ENCODE measurements at places on chromosomes 6 and 20.

DNA sequence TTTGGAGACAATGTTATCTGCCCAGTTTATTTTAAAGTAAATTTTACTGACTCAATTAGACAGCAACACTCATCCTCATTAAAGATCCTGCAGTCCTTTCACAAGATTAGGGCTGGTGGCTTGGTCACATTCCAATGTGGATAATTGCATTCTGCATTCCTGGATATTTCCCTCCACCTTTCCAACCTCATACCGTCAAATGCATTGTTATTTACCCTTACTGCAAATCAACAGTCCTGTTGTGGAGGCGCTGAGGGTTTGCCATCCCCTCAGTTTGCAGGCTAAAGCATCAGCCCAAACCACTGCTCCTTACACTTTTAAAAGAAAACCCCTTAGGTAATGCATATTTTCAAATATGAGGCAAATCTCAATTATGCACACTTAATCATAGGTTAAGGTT lies 5.4 kb downstream of the CITED2 start:
- DNase-seq = no peak

- DNase-seq = no peak
Measured at GRCh38 chr6:106446983-106447382, 86.5 kb downstream of the CRYBG1 start.

DNA sequence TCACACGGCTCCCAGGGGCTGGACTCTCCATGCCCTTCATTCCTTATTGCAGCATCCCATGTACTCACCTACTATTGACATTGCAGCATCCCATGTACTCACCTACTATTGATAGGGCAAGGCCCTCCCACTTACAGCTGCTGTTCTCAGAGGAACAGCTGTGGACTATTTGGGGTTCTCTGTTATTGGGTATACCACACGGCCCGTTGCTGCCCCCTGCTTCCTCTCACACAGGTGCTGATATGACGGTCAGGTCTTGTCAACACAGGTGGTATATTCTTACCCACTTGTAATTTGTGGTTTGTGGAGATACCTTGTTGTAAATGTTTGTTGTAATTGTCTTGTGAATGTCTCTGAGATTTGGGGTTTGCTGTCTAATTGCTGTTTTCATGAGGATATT lies 18.8 kb downstream of the ALDH5A1 start:
- DNase-seq = no peak

- DNase-seq = no peak
Measured at GRCh38 chr6:154474648-154475428, 35.6 kb downstream of the CNKSR3 start.

- DNase-seq = no peak
Measured at GRCh38 chr6:5403609-5404008, 142.3 kb downstream of the FARS2 start.

- no peak for DNase-seq
Measured at GRCh38 chr6:139029470-139030227, 1.1 kb downstream of the ABRACL start.

DNA sequence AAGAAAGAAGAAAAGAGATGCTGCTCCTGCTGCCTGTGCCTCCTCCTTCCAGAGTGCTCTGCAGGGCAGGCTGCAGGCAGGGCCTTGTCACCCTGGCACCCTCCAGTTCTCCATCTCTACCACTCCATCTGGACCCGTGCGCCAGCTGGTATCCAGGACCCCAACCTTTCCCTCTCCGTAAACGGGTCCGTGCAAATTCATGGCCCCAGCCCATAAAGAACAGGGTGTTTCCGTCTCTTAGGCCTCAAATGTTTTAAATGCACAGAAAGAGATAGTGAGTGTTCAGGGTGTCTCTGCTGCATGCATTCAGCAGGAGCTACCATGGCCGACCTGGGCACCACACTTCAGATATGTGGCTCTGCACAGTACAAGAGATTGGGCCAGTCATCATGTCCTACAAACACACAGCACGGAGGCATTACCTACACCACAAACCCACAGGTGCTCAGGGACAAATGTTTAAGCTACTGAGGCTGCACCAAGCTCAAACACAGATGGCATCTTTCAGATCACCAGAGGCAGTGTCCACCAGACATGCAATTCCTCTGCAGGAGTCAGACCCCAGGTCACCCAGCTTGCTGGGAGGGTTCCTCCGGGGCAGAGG lies 258.1 kb downstream of the DLL1 start:
- no peak for DNase-seq

DNA sequence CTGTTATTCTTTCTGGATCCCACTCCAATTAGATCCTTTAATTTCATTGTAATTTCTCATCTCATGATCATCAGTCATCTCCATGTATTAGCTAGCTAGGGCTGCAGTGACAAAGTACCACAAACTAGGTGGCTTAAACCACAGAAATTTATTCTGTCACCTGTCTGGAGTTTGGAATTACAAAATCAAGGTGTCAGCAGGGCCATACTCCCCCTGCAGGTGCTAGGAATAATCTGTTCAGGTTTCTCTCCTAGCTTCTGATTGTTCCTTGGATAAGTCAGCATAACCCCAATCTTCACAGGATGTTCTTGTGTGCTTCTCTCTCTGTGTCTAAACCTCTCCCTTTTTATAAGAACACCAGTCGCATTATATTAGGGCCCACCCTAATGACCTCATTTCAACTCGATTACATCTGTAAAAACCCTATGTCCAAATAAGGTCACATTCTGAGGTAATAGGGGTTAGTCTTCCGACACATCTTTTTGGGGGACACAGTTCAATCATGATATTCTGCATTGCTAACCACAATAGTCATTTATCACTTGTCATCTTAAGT lies 40.5 kb downstream of the BEND6 start:
- DNase-seq = no peak

GRCh38 chr6:168196881-168197635 lies 118.0 kb upstream of the FRMD1 start:
- no peak for DNase-seq

DNA sequence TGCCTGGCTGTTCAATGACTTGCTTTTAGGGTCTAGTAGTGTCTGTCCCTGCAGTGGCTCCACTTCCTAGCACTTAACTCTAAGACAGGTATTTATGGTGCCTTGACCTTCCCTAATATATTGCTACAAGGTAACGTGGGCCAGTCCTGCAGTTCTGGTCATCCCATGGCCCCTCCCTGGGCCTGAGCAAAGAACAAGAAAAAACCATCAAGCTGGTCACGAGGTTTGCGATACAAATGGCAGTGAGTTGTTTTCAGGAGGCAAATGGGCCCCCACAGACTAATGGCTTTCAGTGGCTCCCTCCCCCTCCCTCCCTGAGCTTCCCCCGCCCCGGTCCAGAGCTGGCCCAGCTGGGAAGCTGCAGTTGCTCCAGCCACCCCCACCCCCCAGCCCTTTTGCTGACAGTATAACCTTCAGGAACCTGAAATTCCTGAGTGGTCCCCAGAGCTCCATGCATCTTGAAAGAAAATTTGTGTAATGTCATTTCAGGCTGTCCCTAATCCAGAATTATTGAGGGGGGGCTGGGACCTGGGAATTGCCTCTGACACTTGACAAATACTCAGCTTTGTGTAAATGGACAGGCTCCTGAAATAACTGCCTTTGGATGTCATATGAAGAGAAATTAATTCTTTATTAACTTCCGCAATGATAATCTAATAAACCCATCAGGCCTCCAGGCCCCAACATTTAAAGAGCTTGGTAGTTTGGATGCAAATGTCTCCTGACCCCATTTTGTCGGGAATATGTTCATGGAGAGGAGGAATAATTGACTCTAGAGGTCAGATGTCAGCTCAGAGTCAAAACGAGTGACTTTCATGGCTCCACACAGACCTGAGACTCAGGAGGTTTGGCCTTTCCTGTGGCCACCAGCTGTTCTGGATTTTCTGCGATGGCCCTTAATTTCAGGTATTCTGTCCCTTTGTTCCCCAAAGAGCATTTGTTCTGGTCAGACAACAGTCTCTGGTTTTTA lies 153.2 kb upstream of the TOP1 start:
- DNase-seq = no peak

GRCh38 chr6:112683926-112684325 lies 336.8 kb downstream of the RFPL4B start:
- DNase-seq = no peak

DNA sequence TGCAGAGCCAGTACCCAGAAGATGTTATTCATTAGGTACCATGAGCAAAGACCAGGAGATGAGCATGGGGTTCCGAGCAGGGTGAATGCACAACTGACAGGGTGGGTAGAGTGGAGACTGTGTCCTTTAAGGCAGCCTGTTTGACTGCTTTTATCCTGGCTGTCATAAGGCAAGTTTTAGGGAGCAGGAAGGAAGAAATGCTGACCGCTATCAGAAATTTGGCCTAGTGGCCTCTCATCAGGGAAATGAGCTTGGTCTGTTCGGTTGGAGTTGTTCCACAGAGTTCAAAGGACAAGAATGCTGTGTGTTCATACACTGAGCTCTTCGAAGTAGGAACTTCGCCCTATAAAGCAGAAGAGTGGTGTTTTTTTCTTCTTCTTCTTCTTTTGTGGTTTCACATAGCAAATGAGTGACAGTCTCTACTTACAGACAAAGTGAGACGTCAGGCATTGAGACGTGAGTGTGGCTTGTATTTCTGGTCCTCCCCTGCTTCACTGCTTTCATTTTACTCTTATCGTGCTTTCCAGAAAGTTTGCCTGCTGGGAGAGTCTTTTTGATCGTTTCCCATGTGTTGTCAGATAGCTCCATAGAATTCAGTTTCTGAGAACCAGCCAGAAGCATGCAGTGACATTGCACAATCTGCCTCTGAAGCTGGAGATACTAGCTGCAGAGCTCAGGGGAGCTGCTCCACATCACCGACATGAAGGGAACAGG lies at the start of gene CASS4:
TSS of gene CASS4 (plus strand) at position 502 of the 714 bp plus-strand sequence. CDS start at position 701, 199 bp downstream.
- no peak for DNase-seq

DNA sequence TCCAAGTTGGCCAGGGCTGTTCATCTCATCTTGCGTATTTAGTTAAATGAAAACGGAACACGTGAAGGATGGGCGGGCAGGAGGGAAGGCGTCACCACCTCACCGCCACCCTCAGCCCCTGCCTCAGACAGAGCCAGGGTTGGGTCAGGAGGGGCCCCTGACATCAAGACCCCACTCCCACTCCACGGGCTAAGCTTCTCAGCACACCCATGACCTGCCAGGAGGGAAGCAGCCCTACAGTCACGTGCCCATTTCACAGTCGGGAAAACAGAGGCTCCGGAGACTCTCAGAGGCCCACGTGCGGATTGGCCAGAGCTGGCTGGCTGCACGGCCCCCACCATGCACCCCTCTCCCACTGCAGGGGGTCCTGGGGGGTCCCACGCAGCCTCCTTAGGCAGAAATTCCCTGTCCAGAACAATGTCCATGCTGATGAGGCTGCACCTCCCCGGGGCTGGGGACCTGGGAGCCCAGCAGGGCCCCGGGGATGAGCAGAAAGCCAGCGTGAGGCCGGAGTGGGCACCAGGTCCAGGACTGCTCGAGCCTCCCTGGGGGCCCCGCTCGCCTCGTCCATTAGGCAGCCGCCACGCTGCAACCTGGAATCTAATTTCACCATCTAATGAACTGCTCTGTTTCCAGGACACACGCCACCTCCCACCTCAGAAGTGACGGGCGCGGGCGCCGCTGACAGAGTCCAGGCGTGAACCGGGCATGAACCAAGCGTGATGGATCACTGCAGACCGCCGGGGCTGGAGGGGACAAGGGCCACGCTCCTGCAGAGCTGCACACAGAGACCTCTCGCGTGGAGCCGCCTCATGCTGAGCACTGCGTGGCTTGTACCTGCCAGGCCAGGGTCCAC lies 15.8 kb downstream of the KCNQ2 start:
- DNase-seq = no peak

- DNase-seq = no peak
Measured at GRCh38 chr6:47854971-47855370, 73.1 kb downstream of the OPN5 start.

GRCh38 chr6:32184084-32184640 lies at the start of gene AGER:
AGER (minus strand) TSS chr6:32184253; CDS start chr6:32184222, 31 bp downstream.
- DNase-seq = no peak

Data from cerebellar nuclear complex (tissue), 1 donor.